Activated CD4-positive, alpha-beta T cell treated with anti-CD3 and anti-CD28 coated beads, Interleukin-2, amount 50 U/mL, for 24 hours (primary cell): ENCODE measurements at places on chromosomes 16 and 17.

DNA sequence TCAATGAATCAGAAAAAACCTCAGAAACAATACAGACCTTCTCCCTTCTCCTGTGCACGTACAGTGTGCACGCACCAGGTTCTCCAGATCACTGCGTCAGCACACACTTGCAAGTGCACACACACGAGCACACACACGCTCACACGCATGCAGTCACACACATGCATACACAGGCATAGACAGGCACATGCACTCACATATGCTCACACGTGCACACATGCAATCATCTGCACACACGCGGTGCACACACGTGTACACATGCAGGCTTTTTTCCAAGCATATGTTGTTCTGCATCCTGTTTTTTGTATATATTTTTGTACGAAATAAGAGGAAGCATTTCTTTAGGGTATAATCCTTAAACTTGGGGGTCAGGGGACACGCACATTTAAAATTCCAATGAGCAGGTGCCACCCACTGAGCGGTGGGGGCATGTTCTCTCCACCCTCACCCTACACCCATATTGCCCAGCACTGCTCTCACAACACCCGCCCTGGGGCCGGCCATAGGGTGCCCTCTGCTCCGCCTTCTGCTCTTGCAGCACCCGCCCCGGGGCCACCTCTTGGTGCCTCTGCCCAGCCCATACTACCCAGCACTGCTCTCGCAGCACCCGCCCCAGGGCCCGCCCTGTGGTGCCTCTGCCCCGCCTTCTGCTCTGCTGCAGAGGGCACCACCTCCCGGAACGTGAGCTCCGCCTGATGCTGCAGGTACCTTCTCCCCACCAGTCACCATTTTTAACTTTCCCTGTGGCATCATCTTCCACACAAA, 20.9 kb downstream of the KLHDC4 start:
- DNase-seq, result no peak

DNA sequence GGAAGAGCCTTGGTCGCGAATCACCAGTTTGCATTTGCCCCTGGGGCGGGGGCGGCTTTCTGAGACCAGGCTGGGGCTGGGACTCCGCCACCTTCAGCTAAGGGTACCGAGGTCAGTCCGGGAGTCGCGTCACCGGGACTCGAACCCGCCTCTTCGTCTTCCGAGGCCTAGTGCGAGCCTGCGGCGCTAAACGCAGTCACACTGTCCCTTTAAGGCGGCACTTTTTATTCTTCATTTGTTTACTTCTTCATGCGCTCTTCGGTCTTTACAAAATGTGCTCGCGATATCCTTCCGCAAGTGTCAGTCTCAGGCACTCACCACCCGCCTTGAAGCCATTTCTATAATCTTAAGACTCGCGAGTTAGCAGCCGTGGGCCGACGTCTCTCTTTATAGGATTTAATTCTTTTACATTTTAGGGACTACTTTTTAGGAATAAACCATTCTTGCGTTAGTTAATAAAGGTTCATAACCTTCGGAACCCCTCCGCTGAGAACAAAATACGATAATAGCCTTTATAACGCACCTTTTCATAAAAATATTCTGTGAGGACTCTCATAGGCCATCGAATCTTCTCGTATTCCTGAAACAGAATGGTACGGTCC, 593 bp upstream of the HEXIM1 start:
- peak; percentile 75 for DNase-seq

- no peak for DNase-seq
Observed at GRCh38 chr16:55009581-55009980, 78.9 kb downstream of the IRX5 start.

DNA sequence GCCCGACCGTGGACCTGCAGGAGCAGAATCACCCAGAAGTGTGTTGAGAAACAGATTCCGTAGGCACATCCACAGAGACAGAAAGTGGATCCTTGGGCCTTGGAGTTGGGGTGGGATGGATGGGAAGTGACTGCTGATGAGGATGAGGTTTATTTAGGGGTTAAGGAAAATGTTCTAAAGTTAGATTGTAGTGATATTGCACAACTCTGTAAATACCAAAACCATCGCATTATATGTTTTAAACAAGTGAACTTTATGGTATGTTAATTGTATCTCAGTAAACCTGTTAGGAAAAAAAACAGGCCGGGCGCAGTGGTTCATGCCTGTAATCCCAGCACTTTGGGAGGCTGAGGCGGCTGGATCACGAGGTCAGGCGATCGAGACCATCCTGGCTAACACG, 3.6 kb downstream of the ENDOV start:
- DNase-seq, result no peak

DNA sequence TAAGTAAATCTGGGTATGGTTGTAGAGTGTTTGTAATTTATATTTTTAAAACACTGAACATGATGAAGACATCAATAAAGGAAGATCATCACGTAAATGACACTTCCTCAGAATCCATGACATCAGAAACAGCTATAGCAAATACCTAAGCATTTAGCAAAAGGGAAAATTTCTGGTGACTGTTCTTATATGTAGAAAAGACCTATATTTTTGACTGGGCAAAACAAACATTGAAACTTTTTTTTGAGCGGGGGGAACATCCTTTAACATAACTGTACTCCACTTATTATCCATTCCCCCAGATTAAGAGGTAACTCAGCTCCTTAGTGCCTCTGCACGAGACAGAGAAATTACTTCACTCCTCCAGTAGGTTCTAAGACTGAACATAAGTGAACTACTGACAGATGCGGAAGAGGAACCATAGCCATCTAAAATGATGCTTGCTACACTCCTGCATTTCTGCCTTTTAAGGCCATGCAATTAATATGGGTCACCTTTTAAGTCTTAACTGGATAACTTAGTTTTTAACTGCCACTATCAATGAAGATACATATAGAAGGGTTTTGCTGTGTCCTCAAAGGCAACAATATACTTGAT, 9.4 kb downstream of the CRYBA1 start:
- no peak for DNase-seq

GRCh38 chr16:11708421-11708820, 34.2 kb downstream of the TXNDC11 start:
- DNase-seq, result no peak

GRCh38 chr16:65490286-65490685, 368.4 kb upstream of the CDH11 start:
- DNase-seq, result no peak

GRCh38 chr16:30365200-30365599, 5.1 kb downstream of the TBC1D10B start:
- no peak for DNase-seq

GRCh38 chr17:2393954-2394749, 6.7 kb downstream of the MNT start:
- DNase-seq, result no peak

- DNase-seq, result no peak
Observed at GRCh38 chr16:86579268-86580062, 1.1 kb downstream of the FOXL1 start.

DNA sequence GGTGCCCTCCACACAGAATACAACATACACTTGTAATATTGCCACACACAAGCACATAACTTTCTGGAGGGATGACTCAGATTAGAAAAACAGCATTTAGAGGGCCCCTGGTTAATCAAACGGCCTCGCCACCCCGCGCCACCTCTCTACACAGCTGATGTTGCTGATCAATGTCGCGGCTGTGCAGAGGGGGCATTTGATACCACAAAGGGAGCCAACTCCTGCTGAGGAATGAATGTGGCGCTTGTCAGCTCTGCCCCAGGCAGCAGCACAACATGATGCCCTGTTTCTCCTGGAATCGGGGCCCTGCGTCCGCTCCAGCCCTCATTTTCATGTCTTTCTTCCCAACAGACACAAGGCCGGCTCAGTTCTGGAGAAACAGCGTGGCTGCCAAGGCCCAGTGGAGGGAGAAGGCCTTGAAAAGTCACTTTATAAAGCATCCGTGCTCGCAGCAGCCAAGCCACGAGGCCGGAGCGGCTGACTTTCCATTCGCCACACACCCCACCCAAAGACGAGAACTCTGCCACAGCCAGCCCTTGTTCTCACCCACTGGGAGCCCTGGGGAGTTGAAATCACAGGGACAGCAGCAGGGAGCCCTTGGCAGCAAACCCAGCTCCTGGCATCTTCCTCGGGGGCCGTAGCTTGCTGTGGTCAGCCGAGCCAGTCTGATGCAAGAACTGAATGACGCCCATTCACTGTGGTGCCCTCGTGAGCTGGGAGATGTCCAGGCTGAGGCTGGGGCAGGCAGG, 65.6 kb downstream of the XYLT1 start:
- DNase-seq, result no peak

DNA sequence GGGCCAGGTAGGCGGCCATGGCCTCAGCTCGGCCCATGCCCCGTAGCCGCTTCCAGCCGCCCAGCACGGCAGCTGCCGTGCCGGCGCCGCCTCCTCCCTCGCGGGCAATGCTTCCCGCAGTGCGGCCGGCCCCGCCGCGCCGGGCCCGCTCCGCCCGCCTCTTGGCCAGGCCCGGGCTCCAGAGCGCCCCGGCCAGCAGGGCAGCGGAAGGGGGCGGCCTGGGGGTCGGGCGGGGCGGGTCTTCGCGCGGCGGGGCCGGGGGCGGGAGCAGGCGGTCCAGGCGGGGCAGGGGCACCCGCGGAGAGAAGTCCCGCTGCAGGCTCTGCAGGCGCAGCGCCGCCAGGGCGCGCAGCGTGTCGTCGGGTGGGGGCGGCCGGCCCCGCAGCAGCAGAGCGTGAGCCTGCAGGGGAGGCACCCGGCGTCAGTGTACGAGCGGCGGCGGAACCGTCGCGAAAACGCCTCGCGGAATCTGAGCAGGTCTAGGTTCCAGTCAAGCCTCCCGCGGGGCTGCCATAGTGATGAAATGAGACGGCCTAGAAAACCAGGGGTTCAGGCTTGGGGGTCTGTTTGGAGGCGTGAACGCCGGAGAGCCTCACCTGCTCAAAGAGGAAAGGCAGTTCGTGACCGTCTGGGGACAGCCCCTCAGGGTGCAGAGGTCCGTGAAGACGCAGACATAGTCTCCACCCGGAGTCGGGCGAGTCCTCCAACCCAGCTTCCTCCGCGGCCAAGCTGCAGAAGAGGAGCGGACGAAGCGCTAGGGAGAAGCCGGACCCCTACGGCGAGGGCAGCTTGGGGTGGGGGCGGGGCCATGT, 6.6 kb downstream of the PLEKHH3 start:
- no peak for DNase-seq

- DNase-seq, result no peak
Observed at GRCh38 chr16:70495425-70496182, 27.8 kb downstream of the COG4 start.

DNA sequence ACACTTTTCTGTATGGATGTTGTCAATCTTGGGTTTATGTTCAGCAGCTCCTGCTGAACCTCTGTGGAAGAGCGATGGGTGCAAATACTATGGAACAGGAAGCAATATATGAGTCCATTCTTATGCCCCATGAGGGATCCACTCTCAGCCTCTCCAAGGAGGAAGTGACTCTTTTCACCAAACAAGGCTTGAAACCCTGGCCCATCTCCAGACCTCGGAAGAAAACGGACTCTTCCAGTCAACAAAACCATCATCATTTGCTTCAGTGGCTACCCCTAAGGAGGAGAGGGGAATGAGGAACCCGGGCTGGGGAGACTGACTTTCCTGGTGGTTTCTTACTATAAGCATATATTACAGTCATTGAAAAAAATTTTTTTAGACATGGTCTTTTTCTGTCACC, 206.2 kb downstream of the AXIN2 start:
- no peak for DNase-seq

- no peak for DNase-seq
Observed at GRCh38 chr17:48161127-48161905, 53.8 kb downstream of the SNX11 start.
